Right renal cortex interstitium (tissue), 3 donors: ENCODE measurements at places on chromosomes 12 and 14. TPM values are rescaled to one million over a fixed set of nuclear protein-coding genes. Genes with fewer than 3 reads are reported as not detected.

SOAT2 gene
- polyA plus RNA-seq = 1.2 TPM

BRMS1L gene
- polyA plus RNA-seq = 19.7 TPM

INHBC gene
- 0.21 TPM for polyA plus RNA-seq

ERO1A gene
- polyA plus RNA-seq = 26.4 TPM

AMIGO2 gene
- polyA plus RNA-seq = 43.4 TPM

FAM186B gene
- 0.65 TPM for polyA plus RNA-seq

ACVR1B gene
- 60.5 TPM for polyA plus RNA-seq

KRT80 gene
- 0.64 TPM for polyA plus RNA-seq

OVCH1 gene
- 0.18 TPM for polyA plus RNA-seq

NPAS3 gene
- polyA plus RNA-seq = 10.2 TPM

ERP27 gene
- 37.2 TPM for polyA plus RNA-seq

VRTN gene
- polyA plus RNA-seq = not detected

JDP2 gene
- 19.6 TPM for polyA plus RNA-seq

DPY19L2 gene
- 30.3 TPM for polyA plus RNA-seq

AP5M1 gene
- polyA plus RNA-seq = 59.0 TPM

TCL1A gene
- 0.85 TPM for polyA plus RNA-seq
